Fibroblast of lung (primary cell): ENCODE measurements at places on chromosomes 13 and 19. TPM values are rescaled to one million over a fixed set of nuclear protein-coding genes. Genes with fewer than 3 reads are reported as not detected.

The ZNF541 gene
- 0.17 TPM in 1 of 2 replicates, not detected in the other for total RNA-seq

The SIGLEC7 gene
- not detected in 2 replicates for total RNA-seq

The OR4F17 gene
- total RNA-seq: not detected in 2 replicates

The LGI4 gene
- 0.17 and 0.26 TPM in 2 replicates for total RNA-seq

The GGN gene
- total RNA-seq: under 0.01 and 0.50 TPM in 2 replicates

The ZNF773 gene
- 20.8 and 39.8 TPM in 2 replicates for total RNA-seq

The CEACAM1 gene
- total RNA-seq: not detected in 2 replicates

The EFNB2 gene
- total RNA-seq: 9.2 and 13.5 TPM in 2 replicates

The TRPM4 gene
- total RNA-seq: 6.9 and 18.7 TPM in 2 replicates

The WDR88 gene
- under 0.01 TPM in 1 of 2 replicates, not detected in the other for total RNA-seq

The CABP5 gene
- not detected in 2 replicates for total RNA-seq

The TSHZ3 gene
- total RNA-seq: 10.3 and 17.3 TPM in 2 replicates

The LRRC25 gene
- total RNA-seq: 1.2 and 4.6 TPM in 2 replicates

The SHISA7 gene
- total RNA-seq: not detected in 2 replicates

The PLPPR3 gene
- 1.5 and 2.5 TPM in 2 replicates for total RNA-seq

The ZNF579 gene
- 3.3 and 5.4 TPM in 2 replicates for total RNA-seq

The PLEKHF1 gene
- total RNA-seq: 50.1 and 72.5 TPM in 2 replicates

The ZNF77 gene
- total RNA-seq: 3.9 and 5.0 TPM in 2 replicates

The AKAP11 gene
- 25.9 and 34.0 TPM in 2 replicates for total RNA-seq

The STX10 gene
- 69.2 and 78.1 TPM in 2 replicates for total RNA-seq

The PRR36 gene
- total RNA-seq: under 0.01 TPM in 1 of 2 replicates, not detected in the other

The ZNF708 gene
- 3.1 and 4.6 TPM in 2 replicates for total RNA-seq

The SLC5A5 gene
- total RNA-seq: not detected in 2 replicates

The PCDH9 gene
- 0.26 and 0.50 TPM in 2 replicates for total RNA-seq

The ZNF549 gene
- total RNA-seq: 6.7 and 7.8 TPM in 2 replicates

The IGFL2 gene
- not detected in 2 replicates for total RNA-seq

The PRR20E gene
- total RNA-seq: not detected in 2 replicates

The CACNG8 gene
- total RNA-seq: under 0.01 TPM in 1 of 2 replicates, not detected in the other

The GJA3 gene
- 0.26 and 0.33 TPM in 2 replicates for total RNA-seq

The CRX gene
- total RNA-seq: not detected in 2 replicates

The IGSF23 gene
- total RNA-seq: 0.26 and 0.33 TPM in 2 replicates

The C1QTNF9 gene
- under 0.01 TPM in 1 of 2 replicates, not detected in the other for total RNA-seq

The DAND5 gene
- not detected in 2 replicates for total RNA-seq

The CD37 gene
- total RNA-seq: not detected in 2 replicates

The GPR183 gene
- not detected in 2 replicates for total RNA-seq

The URAD gene
- not detected in 2 replicates for total RNA-seq

The ATXN8OS gene
- total RNA-seq: not detected in 2 replicates

The WDR62 gene
- total RNA-seq: 0.26 and 2.8 TPM in 2 replicates

The S1PR2 gene
- total RNA-seq: 25.9 and 39.3 TPM in 2 replicates

The ATP4A gene
- total RNA-seq: not detected in 2 replicates

The CYP2A6 gene
- not detected in 2 replicates for total RNA-seq

The SIGLECL1 gene
- total RNA-seq: not detected in 2 replicates

The PLK5 gene
- not detected in 2 replicates for total RNA-seq

The KIR3DL3 gene
- total RNA-seq: not detected in 2 replicates

The DOCK6 gene
- 10.5 and 17.7 TPM in 2 replicates for total RNA-seq

The KLHL1 gene
- not detected in 2 replicates for total RNA-seq

The ZNF470 gene
- 6.9 and 7.3 TPM in 2 replicates for total RNA-seq

The NKG7 gene
- not detected in 2 replicates for total RNA-seq

The SUGP1 gene
- total RNA-seq: 15.7 and 27.7 TPM in 2 replicates

The GPX4 gene
- 428 and 430 TPM in 2 replicates for total RNA-seq

The KCNN1 gene
- total RNA-seq: under 0.01 TPM in 2 replicates
